Right forelimb (tissue), 1 donor: ENCODE measurements at places on chromosomes 7 and 10.
A peak's percentile ranks its signal among the peaks of the same experiment; 100 is the strongest.

- DNase-seq = peak; percentile 77
Observed at GRCh38 chr10:116665541-116666125, 44.9 kb downstream of the PNLIPRP2 start.

DNA sequence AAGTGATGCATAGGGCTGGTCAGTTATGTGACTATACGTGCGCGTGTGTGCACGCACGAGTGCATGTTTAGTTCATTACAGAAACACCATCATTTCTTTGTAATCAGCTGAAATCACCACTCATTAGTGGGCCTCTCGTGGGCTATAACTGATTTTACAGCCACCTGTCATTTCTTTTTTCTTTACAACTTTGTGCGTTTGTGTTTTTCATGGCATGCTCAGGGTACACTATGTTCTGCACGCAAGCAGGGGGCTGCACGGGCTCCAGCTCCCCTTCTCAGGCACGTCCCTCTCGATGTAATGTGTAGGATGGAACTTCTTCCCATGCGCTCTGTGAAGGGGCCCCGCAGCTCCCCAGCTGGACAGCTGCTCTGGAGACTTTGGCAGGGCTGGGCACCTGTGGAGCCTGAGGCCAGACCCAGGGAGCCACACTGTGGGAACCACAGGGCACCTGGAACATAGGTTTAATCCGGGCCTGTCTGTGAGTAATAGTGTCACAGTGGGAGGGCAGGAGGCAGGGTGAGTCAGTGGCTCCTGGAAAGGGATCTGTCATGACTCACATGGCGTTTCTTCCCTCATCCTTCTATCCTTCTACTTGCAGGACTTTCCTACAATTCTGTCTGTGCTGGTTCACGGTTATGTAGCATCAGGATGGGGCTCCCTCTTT, 4.9 kb downstream of the GCK start:
- DNase-seq = peak; percentile 62

DNA sequence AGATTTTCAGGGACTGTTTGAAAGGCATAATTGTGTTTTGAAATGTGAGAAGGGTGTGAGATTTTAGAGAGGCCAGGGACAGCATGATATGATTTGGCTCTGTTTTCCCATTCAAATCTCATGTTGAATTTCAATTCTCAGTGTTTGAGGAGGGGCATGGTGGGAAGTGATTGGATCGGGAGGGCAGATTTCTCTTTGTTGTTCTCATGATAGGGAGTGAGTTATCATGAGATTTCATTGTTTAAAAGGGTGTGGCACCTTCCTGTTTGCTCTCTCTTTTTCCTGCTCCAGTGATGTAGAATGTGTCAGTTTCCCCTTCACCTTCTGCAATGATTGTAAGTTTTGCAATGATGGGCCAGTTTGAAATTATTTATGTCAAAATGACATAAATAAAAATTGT, 113.0 kb upstream of the PCDH15 start:
- no peak for DNase-seq

GRCh38 chr7:13336227-13336626, 648.8 kb downstream of the ARL4A start:
- DNase-seq = no peak

DNA sequence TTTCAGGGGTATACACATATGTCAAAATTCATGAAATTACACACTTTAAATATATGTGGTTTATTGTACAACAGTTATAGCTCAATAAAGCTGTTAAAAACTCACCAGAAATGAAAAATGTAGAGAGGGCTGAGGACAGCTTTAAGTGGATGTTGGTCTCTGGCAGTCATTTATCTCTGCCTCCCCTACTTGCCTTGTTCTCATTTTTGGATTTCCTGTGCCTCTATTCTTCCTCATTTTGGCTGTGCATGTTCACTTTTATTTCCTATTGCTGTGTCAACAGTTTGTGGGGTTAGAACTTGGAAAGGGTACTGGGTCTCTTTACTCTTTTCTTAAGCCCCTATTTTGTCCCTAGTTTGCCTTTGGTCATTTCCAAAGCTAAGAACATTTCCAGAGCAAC, 18.6 kb upstream of the MEST start:
- no peak for DNase-seq

DNA sequence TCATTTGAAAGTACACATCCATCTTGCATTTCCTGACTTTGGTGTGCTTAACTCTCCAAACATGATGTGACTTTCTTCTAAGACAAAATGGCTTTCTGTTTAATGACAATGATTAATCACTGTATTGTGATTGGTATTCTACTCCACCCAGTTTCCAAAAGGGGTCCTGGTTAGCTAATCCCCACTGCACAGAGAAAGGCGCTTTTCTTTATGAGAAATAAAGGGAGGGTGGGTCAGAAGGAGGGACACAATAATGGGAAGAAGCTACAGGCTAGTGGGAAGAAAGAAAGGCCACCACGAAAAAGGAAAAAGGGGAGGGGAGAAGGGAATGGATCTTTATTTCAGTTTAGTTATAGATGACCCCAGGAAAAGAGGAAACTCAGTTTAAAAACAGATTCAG, 69.2 kb downstream of the PRTFDC1 start:
- DNase-seq = no peak

DNA sequence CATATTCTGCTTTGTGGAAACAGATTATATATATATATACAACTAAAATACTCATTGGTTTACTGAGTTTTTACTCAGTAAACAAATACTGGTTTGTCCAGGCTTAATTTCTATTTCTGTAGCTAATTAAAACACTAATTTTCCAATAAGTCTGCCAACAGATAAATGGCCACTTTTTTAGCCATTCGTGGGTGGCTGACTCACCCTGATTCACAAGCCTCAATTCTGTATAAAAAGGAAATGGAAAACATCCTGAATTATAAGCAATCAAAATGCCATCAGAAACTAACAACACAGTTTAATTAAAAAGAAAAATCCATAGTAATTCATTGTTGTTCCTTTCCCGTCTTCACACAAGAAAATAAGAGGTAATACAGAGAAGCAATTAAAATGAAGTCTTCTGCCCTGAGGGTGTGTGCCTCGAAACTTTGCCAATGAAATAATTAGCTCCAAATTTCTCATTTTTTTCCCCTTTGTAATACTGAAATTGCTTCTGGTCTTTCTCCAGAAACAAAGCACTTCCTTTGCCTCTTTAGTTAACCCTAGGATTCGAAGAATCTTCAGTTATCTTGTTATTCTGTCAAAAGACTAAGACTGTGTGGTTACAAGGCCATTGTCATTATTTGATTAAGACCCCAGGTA, 118.7 kb upstream of the PTN start:
- no peak for DNase-seq

DNA sequence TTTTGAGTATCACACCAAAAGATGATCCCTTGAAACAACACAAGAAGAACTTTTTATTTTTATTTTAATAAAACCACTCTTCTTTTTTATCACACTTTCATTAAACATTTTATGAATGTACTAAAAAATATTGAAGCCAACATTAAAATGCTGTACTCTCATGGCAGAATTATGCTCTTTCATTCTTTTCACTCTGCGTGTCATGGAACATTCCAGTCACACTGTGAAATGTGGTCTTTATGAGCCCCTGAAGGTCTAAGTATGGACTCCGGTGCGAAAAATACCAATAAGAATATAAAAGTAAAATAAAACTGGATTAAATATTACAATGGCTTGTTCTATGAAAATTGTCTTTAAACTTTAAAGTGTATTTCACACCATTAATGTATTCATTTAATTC, 148.4 kb downstream of the TMEM26 start:
- DNase-seq = no peak

GRCh38 chr10:114613237-114613979, 44.7 kb downstream of the ABLIM1 start:
- no peak for DNase-seq

DNA sequence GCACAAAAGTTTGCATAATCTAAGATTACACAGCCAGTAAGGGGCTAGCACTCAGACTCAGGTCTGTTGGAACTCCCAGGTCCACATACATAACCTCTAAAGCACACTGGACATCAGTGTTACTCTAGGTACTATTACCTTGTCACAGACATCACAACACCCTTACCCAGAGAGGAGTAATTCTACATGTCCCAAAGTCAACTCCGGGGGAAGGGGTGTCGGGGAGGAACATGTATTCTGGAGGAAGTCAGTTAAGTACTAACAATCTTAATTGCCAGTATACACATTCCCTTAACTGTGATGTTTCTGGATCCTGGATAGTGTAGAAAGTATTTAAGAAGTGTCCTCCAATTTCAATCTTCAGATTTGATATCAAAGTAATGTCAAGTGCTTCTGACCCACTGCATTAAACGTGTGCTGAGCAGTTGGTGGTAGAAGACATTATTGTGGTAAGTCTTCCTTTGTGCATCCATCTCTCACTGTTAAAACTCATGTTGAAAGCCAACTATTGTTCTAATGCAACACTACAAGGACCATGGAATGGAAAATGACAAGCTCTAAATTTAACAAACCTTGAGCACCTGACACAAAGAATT, 155.4 kb downstream of the CRPPA start:
- DNase-seq = no peak

- DNase-seq = peak; percentile 43
Observed at GRCh38 chr7:27109466-27110185, 7.1 kb upstream of the HOXA2 start.

DNA sequence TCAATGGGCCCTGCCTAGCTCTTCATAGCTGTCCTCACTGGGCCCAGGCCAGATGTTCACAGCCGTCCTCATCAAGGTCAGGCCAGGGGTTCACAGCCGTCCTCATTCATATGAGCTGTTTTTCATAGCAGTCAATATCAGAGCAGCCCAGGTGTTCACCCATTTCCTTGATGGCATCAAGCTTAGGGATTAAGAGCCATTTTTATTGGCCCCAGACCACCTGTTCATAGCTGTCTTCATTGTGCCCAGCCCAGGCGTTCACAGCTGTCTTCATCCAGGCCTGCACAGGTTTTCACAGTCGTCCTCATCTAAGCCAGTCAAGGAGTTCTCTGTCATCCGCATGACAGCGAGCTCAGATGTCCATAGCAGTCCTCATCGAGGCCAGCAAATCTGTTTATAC, 9.4 kb downstream of the FRG2B start:
- no peak for DNase-seq

DNA sequence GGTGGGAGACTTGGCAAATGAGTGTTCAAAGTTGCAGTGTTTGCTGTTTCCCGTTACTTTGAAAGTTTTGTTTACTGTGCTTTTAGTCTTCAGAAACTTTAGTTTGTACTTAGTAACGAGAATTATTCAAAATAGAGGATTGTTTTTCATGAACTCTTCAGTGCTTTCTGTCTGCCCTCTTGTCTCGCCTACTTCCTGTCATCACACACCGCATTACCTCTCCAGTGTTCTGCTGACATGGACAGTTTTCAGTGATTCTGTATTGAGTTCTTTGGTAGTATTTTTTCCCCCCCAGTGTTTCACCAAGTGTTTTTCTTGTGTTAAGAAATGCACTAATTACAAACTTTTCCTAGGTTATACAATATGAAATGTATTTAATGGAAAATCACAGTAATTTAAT, 207.0 kb downstream of the MLLT10 start:
- no peak for DNase-seq

DNA sequence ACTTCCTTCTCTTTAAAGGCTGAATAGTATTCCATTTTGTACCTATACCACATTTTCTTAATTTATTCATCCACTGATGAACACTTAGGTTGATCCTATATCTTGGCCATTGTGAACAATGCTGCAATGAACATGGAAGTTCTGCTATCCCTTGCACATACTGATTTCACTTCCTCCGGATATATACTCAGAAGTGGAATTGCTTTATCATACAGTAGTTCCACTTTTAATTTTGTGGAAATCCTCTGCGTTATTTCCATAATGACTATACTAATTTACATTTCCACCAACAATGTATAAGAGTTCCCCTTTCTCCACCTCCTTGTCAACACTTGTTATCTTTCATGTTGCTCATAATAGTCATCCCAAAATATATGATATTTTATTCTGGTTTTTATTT, 312.6 kb downstream of the PLXDC2 start:
- DNase-seq = no peak

DNA sequence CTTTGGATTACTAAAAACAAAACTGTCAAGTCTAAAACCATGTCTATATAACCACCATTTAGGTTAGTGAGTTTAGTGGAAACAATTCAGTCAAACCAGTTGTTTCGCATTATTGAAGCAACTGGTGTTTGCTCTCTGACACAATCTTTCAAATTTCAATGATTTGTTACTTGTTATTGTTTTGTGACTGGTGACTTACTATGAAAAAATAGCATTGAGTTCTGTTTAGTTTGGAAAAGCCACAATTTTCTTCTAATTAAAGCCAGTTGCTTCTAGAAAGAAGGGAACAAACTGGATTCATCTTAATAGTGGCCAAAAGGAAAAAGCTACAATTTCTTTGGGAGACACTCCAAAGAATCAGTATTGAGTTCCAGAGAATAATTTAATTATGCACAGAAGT, 30.4 kb downstream of the LAMB4 start:
- DNase-seq = no peak

DNA sequence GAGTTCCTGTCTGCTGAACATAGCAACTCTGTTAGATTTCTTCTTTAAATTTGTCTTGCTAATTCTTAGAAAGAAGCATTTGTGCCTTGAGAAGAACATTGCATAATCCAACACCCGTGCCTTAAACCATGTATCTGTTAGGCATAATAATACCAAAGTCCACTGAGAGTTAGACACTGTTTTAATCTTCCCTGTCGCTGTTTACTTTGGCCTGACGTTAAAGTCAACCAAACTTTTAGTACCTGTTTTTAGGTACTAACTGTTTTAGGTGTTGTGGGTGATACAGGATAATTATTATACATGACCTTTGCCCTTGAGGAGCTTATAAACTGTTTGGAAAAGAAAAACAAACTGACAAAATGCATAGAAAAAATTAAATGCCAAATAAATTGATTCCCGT, 43.6 kb downstream of the KLHDC10 start:
- DNase-seq = no peak

DNA sequence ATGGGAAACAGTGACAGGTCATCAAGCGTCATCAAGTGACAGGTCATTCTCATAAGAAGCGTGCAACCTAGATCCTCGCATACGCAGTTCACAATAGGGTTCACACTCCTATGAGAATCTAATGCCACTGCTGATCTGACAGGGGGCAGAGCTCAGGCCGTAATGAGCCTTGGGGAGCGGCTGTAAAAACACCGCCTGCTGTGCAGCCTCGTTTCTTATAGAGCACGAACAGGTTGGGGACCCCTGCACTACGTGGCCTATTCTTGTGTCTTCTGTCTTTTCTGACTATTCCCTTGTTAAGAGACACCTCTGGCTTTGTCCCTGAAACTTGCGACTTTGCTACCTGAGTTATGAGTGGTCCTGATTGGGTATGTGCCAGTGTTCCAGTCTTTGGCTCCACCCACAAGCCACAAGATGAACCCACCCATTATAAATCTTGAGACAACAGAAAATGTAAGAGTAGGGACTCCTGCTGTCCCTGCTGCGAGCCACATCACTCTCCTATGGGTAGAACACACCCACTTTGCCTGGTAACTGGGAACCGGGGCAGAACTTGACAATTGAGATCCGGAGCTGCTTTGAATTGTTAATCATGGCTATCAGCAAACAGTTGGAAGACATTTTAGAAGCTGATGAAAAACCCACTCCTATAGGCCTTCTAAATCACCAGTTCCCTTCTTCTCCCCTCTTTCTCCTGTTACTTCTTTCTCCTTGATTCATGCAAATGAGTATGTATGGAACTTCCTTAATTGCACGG, 55.8 kb upstream of the EXOC4 start:
- no peak for DNase-seq

- DNase-seq = no peak
Observed at GRCh38 chr10:14727465-14727864, 47.2 kb downstream of the FAM107B start.

GRCh38 chr10:30732671-30733070, 103.1 kb upstream of the LYZL2 start:
- no peak for DNase-seq
